ENCODE measurements at places on chromosomes 16 and 17. TPM values are rescaled to one million over a fixed set of nuclear protein-coding genes. Genes with fewer than 3 reads are reported as not detected.

Gene CDK3
- total RNA-seq: 3.6 TPM

Gene TUBB3
- 247 TPM for total RNA-seq

Gene PYDC1
- not detected for total RNA-seq

Gene TM4SF5
- 1.2 TPM for total RNA-seq

Gene RPL26
- total RNA-seq: 3,675 TPM

All from A549 treated with ZK216348 at 1 μM for 4 hours (cell line).